Activated CD4-positive, alpha-beta T cell treated with anti-CD3 and anti-CD28 coated beads, Interleukin-2, amount 10 ng/mL, durations not matched to agents 7 days and 5 days (primary cell): ENCODE measurements at places on chromosomes 5 and 9. TPM values are rescaled to one million over a fixed set of nuclear protein-coding genes. Genes with fewer than 3 reads are reported as not detected.

IL5 gene
- 0.25 TPM for total RNA-seq

CORO2A gene
- total RNA-seq = 7.2 TPM

FOXD4 gene
- total RNA-seq = 0.92 TPM

IGFBPL1 gene
- total RNA-seq = not detected

CDKN2AIPNL gene
- 27.6 TPM for total RNA-seq

ZFP2 gene
- total RNA-seq = 0.67 TPM

TAF11L7 gene
- not detected for total RNA-seq

CHMP5 gene
- 91.0 TPM for total RNA-seq

C9 gene
- not detected for total RNA-seq

SPINK13 gene
- total RNA-seq = not detected

TEK gene
- total RNA-seq = not detected

CTXN3 gene
- not detected for total RNA-seq

CDKN2A gene
- 15.9 TPM for total RNA-seq

PCDHB10 gene
- not detected for total RNA-seq

ZNF462 gene
- total RNA-seq = 0.37 TPM

FGF1 gene
- total RNA-seq = not detected

CIZ1 gene
- total RNA-seq = 128 TPM

EIF4EBP3 gene
- 9.7 TPM for total RNA-seq

SLC12A7 gene
- 102 TPM for total RNA-seq

OXCT1 gene
- 59.9 TPM for total RNA-seq

AGXT2 gene
- total RNA-seq = not detected

CARTPT gene
- not detected for total RNA-seq

ENC1 gene
- total RNA-seq = 2.2 TPM

HNRNPAB gene
- total RNA-seq = 215 TPM

IL9 gene
- total RNA-seq = not detected

PROB1 gene
- 3.3 TPM for total RNA-seq

KCNT1 gene
- 0.08 TPM for total RNA-seq

PTGER4 gene
- total RNA-seq = 46.8 TPM

F2RL1 gene
- 0.27 TPM for total RNA-seq

MAPK9 gene
- total RNA-seq = 47.6 TPM

HEMGN gene
- 2.9 TPM for total RNA-seq

SNCAIP gene
- not detected for total RNA-seq

PLAC8L1 gene
- total RNA-seq = 0.48 TPM

HNRNPA0 gene
- 31.8 TPM for total RNA-seq

GRIN3A gene
- total RNA-seq = not detected

MEIKIN gene
- not detected for total RNA-seq

IL33 gene
- not detected for total RNA-seq

FABP6 gene
- total RNA-seq = not detected

GABRA6 gene
- total RNA-seq = not detected

ADGRV1 gene
- total RNA-seq = not detected

FGD3 gene
- total RNA-seq = 156 TPM

IL7R gene
- 533 TPM for total RNA-seq

SPATA31A3 gene
- total RNA-seq = not detected
